ENCODE measurements at places on chromosomes 2 and 18.

GRCh38 chr2:160036736-160037135, 25.7 kb downstream of the PLA2R1 start:
- no peak for DNase-seq

GRCh38 chr18:63138436-63139340, 180.9 kb downstream of the BCL2 start:
- DNase-seq, result no peak

GRCh38 chr2:205188239-205189138, 493.8 kb upstream of the NRP2 start:
- DNase-seq, result peak; percentile 65

DNA sequence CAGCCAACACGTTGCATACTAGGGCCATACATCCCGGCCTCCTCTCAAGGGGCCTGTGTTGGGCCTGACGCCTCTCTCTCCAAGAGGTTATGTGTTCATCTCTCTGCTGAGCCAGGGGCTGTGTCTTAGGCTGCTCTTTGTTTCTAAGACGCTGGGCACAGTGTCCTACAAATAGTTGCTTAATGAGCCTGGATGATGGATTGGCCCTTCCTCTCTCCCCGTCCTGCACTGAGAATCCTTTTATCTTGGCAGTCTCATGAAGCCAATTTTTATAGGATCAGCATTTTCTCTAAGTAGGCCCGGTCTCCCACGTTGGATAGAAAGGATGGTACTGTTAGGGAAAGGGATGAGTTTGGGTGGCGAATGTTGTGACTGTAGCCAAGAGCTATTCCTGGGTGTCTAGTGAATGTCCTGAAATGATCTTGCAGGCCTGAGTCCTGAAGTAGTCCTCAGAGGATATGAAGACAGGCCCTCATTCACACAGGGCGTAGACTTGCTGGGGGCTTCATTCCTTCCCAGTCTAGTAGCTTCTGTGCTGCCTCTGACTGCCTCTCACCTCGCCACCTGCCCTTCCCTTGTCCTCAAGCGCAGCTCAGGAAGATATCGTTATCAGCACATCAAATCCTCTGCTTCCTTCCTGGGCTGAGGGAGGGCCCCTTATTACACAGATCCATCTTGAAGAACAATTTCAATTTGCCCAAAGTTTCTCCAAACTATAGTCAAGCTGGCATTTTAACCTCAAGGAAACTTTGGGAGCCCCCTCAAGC, 8.8 kb downstream of the LBH start:
- no peak for DNase-seq

DNA sequence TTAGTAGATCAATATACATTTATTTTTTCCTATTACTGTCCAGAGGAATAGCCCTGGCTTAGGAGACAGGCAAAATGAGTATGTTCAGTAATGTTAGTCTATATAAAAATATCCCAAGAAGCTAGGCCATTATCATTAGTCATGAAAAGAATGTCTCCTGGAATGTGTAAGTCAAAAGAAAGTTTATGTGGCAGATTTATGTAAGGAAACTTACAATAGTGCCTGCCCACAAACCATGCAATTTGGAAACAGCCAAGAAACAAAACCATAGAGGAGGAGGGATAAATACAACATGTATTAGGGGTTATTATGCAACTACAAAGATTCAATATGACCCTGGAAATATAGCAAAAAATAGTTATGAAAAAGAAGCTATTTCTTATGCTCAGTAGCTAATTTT, 96.3 kb downstream of the NOL4 start:
- DNase-seq, result no peak

GRCh38 chr18:78144669-78145068, 834.9 kb upstream of the SALL3 start:
- peak; percentile 53 for DNase-seq
